ENCODE measurements at places on chromosomes 13 and 19.
A peak's percentile ranks its signal among the peaks of the same experiment; 100 is the strongest.

DNA sequence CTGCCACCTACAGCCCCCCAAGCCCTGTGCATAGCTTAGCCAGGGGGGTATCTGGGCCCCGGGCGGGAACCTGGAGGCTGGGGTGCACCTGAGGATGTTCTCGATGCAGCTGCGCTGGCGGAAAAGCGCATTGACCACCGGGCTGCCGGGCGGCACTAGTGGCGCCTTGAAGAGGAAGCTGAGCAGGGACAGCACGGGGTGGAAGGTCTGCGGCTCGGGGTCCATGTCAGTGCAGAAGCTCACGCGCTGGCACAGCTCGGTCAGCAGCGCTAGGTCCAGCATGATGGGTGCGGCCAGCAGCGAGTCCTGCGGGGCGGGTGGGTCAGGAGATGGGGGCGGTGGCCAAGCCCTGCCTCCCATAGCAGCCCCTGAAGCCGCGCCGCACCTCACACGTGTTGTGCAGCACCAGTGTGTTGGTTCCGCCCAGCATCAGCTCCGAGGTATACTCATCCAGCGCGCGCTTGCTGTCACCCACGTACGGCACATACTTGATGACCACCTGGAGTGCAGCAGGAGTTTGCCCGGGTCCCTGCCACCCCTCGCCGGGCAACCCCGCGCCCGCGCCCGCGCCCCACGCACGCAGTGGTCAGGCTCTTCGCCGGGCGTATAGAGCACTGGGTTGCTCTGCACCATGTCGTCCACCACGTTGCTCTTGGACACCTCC lies 2.6 kb downstream of the ISYNA1 start:
- no peak for DNase-seq

GRCh38 chr19:8304841-8305621 lies 3.1 kb downstream of the CD320 start:
- no peak for DNase-seq

GRCh38 chr13:110965038-110965754 lies 50.3 kb upstream of the ANKRD10 start:
- no peak for DNase-seq

GRCh38 chr13:39672378-39673132 lies 17.1 kb downstream of the COG6 start:
- no peak for DNase-seq

- peak; percentile 97 for DNase-seq
Observed at GRCh38 chr13:29522044-29522685, 73.3 kb downstream of the SLC7A1 start.

- DNase-seq: no peak
Observed at GRCh38 chr13:42680748-42681147, 100.6 kb upstream of the FAM216B start.

GRCh38 chr19:48249502-48250014 lies 6.2 kb downstream of the CARD8 start:
- DNase-seq: no peak

DNA sequence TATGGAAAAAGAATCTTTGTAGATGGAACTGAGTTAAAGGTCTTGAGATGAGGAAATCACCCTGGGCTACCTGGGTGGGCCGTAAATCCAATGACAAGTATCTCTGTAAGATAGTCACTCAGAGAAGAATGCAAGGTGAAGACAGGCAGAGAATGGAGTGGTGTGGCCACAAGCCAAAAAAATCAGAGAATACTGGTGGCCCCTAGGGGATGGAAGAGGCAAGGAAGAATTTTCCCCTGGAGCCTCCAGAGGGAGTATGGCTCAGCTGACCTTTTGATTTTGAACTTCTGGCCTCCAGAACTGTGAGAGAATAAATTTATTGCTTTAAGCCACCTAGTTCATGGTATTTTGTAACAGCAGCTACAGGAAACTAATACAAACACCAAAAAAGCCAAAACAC lies 32.7 kb upstream of the CSNK1A1L start:
- no peak for DNase-seq
